ENCODE measurements at places on chromosomes 11 and 22. TPM values are rescaled to one million over a fixed set of nuclear protein-coding genes. Genes with fewer than 3 reads are reported as not detected.

EFCAB6 gene
- 0.59 TPM for total RNA-seq

CBLIF gene
- not detected for total RNA-seq

ARHGAP20 gene
- total RNA-seq, result not detected

ANO3 gene
- total RNA-seq, result not detected

PHLDA2 gene
- 139 TPM for total RNA-seq

CCDC116 gene
- 0.31 TPM for total RNA-seq

RBFOX2 gene
- 126 TPM for total RNA-seq

TBX10 gene
- not detected for total RNA-seq

TRABD gene
- total RNA-seq, result 25.8 TPM

MS4A4A gene
- not detected for total RNA-seq

SPDYC gene
- not detected for total RNA-seq

ATXN10 gene
- 131 TPM for total RNA-seq

RCOR2 gene
- 0.17 TPM for total RNA-seq

MMP27 gene
- not detected for total RNA-seq

CD3G gene
- total RNA-seq, result not detected

RAG2 gene
- not detected for total RNA-seq

LRRC56 gene
- total RNA-seq, result 0.50 TPM

CHEK2 gene
- 14.2 TPM for total RNA-seq

LMO2 gene
- total RNA-seq, result 0.50 TPM

SLC22A8 gene
- not detected for total RNA-seq

YPEL4 gene
- 0.35 TPM for total RNA-seq

WDR74 gene
- 66.5 TPM for total RNA-seq

ZC3H7B gene
- total RNA-seq, result 62.9 TPM

DESI1 gene
- 40.2 TPM for total RNA-seq

ADM gene
- 231 TPM for total RNA-seq

OR10S1 gene
- total RNA-seq, result 0.54 TPM

DUSP8 gene
- 1.2 TPM for total RNA-seq

OOSP4B gene
- not detected for total RNA-seq

SELENOO gene
- total RNA-seq, result 25.8 TPM
